ENCODE measurements at places on chromosomes 2 and 18.

- peak; percentile 96 for DNase-seq
Measured at GRCh38 chr18:9102508-9103375, at the start of gene NDUFV2. Gene NDUFV2 (plus strand): TSS chr18:9102699. CDS start chr18:9102744, 45 bp downstream.

DNA sequence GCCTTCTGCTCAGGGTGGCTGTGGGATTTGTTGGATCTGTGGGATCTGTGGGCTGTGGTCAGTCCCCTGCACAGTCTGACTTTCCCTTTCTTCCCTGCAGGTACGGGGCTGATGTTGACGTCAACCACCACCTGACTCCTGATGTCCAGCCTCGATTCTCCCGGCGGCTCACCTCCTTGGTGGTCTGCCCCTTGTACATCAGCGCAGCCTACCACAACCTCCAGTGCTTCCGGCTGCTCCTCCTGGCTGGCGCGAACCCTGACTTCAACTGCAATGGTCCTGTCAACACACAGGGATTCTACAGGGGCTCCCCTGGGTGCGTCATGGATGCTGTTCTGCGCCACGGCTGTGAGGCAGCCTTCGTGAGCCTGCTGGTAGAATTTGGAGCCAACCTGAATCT lies 17.5 kb downstream of the ASB1 start:
- DNase-seq = no peak

- DNase-seq = peak; percentile 44
Measured at GRCh38 chr2:227460070-227460485, 11.9 kb upstream of the AGFG1 start.

GRCh38 chr2:233351423-233351822 lies 2.9 kb upstream of the DGKD start:
- DNase-seq = no peak

DNA sequence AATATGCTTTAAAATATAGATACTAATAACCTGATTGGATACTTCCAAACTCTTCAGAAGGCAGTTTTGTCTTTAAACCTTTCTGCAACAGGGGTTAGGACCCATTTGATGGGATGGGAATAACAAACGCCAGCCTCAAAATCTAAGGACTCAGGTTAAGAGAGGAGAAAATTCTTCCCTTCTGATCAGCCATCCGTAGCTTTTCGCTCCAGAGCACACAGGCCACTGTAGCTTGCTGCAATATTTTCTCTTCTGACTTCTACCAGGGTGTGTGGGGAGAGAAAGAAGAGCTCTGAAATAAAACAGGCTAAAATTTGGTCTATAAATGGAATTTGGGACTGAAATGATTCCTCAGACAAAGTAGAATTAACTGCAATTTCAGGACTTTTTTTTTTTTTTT lies 95.1 kb downstream of the ALPK2 start:
- DNase-seq = no peak

DNA sequence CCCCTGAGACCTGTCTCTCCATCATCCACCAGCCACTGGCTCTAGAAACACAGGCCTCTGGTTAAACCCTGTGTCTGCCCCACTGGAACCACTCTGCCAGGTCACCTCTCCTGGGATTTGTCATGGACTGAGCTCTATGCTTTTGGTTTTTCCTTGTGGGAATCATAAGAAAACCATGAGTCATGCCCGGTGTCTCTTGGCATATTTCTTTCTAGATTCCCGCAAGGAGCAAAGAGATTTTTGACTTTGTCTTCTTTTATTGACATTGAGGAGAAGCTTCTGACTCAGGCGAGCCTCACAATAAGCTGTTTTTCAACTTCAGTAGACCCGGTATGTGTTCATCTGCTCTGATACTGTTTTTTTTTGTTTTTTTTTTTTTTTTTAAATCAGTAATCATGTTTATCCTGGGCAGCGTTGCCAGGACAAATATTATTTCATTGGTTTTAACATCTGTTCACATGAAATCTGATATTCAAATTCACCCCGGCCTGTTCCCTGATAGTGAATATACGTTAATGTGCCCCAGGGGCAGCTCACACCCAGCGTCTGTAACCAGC lies 207.1 kb downstream of the ACKR3 start:
- no peak for DNase-seq

- no peak for DNase-seq
Measured at GRCh38 chr2:75041731-75042600, 83.5 kb downstream of the POLE4 start.

GRCh38 chr2:69465513-69466456 lies 28.6 kb upstream of the NFU1 start:
- no peak for DNase-seq

GRCh38 chr2:213627835-213628460 lies 343.7 kb downstream of the SPAG16 start:
- no peak for DNase-seq

DNA sequence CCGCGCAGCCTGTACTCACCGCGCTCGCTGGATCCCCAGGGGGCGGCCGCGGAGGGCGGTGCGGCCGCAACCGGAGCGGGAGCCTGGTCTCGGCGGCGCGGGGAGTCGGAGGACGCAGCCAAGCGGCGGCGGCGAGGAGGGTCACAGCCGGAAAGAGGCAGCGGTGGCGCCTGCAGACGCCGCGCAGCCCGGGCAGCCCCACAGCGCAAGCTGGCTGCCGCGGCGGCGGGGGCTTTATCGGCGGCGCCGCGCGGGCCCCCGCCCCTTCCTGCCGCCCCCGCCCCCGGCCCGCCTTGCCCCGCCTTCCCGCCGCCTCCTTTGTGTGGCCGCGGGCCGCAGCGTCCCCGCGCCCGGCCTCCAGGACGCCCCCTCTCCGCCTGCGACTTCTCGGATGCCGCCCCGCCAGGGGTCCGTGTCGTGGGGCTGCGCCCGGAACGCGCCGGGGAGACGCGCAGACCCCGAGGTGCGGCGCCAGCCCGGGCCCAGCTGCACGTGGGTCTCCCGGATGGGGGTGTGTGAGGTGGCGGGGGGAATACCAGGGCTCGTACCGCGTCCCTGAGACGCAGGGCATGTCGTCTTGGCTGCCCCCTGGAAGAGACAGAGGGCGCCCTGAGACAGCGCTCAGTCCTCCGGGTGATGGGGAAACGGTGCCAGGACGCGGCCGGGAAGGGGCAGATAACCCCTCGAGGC lies at the start of gene SERPINE2:
Gene SERPINE2 (minus strand): TSS at position 207 of the 690 bp plus-strand sequence. CDS start 37,386 bp downstream, outside the sequence.
- DNase-seq = no peak

DNA sequence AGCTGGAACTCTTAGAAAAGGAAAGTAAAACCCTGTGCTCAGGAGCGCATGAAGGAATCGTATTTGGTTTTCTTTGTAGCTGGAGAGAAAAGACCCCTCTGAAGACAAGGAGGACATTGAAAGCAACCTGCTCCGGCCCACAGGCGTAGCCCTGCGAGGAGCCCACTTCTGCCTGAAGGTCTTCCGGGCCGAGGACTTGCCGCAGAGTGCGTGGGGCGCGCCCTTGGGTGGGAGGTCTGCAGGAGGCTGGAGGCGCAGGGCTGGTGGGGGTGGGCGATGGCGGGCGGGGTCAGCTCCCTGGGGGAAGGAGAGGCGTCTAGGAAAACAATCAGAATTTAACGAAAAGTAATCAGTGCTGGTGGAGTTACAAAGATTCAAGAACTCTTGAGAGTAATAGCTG lies 72.8 kb downstream of the DYSF start:
- no peak for DNase-seq

- no peak for DNase-seq
Measured at GRCh38 chr2:236051351-236051750, 116.8 kb downstream of the GBX2 start.

DNA sequence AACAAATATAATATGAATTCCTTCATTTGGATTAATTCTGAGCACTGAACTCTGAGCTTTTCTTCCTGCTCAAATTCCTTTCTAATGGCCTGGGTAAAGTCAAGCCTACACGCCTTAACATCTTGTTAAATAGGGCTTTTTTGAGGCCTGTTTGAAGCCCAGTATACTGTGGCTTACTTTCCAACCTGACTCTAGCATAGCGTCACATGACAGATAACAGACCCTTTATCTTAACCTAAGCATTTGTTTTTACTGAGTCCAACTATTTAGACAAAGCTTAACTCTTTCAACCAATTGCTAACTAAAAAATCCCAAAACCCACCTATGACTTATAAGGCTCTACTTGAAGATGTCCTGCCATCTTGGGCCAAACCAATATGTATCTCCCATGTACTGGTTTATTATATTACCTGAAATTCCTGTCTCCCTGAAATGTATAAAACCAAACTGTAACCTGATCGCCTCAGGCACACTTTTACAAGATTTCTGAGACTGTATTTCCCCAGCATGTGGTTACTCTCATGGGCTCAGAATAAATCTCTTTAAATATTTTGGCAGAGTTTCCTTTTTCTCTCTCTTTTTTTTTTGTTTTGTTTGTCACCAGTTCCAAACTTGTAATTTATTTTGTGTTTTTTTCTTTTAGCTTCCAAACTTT lies 271.1 kb upstream of the VWC2L start:
- DNase-seq = no peak

GRCh38 chr2:240598311-240598911 lies 11.9 kb downstream of the CAPN10 start:
- no peak for DNase-seq

DNA sequence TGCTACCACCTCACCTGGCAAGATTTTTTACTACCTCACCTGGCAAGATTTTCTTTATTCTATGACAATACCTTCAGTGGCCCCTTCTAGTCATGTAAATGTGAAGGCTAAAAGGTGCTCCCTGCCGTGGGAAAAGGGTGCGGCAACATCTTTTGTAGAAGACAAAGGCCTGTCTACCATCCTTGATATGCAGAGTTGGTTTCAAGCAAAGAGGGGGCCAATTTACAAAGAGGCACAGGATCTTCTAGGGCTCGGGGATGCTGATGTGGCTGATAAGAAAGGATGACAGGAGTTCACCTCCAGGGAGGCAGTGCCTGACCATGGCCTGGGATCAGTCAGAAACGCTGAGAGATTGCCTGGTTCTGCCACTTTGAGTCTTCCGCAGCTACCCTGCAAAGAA lies 165.4 kb upstream of the SLC1A4 start:
- no peak for DNase-seq

DNA sequence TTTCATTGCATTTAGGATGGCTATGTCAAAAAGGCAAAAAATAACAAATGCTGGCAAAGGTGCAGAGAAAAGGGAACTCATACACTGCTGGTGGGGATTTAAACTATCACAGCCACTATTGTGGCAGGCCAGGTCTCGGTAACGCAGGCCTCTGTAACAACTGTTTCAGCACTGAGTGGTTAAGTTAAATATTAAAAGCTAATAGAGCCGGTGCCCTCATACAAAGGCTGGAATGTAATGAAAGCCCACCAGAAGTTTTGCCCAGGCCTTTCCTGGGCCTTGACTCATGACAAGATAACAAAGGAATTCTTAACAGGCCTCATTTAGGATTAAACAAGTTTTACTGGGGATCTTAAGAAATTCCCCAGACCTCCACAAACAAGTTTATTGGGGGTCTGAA lies 10.7 kb downstream of the MERTK start:
- DNase-seq = no peak

DNA sequence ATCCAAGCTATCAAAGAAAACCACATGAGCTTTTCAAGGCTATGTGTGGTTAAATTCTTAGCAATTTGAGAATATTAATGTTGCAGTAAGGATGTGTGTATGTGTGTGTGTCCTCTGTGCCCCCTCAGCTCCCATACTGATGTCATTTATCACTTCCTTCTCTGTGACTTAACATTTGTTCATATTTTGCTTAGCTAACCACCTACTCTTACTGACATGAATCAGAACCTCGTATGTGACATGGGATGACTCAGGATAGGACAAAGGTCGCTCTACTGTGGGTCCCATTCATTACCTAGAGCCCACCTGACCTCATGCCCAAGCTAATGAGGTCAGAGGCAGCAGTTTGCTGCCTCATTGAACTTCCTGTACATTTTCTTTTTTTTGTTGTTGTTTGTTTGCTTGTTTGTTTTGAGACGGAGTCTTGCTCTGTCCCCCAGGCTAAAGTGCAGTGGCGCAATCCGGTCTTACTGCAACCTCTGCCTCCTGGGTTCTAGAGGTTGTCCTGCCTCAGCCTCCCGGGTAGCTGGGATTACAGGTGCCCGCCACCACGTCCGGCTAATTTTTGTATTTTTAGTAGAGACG lies 36.3 kb downstream of the MOGAT1 start:
- DNase-seq = no peak

DNA sequence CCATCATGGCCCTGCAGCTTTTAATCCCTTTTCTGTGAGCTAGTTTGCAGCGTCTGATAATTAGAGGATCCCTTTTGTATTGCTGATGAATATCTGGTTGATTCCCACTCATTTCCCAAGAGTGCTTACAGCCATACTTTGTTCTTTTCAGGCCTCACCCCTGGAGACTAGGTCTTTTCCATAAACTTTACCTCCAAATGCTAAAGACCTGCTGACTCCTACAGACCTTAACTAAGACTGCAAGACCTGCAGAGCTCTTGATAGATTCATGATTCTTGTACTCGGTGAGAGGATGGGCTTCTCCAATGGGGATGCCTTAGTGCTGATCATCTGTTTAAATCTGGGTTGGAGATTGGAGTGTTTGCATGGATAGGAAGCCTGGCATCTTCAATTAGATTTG lies 33.1 kb upstream of the DYNAP start:
- no peak for DNase-seq

GRCh38 chr18:37252854-37253393 lies 312.7 kb downstream of the CELF4 start:
- no peak for DNase-seq

DNA sequence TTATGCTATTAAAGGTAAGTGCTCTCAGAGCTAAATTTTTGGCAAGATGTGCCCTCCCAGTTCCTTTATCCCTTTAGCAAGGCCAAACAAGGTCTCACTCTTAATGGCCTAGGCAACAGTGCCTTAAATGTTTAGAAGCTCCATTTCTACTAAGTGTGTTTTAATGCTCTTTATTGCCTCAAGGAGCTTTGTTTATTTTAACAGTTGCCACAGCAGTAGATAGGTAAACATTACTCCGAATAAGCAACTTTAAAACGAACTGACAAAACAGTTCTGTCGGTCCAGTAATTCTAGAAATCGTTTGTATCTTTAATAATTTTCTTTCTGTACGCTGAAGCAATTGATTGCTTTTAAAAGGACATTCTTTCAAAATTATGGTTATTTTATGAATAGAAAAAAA lies 74.5 kb downstream of the PIEZO2 start:
- DNase-seq = no peak

GRCh38 chr2:206311026-206311425 lies 36.6 kb downstream of the ZDBF2 start:
- DNase-seq = no peak

DNA sequence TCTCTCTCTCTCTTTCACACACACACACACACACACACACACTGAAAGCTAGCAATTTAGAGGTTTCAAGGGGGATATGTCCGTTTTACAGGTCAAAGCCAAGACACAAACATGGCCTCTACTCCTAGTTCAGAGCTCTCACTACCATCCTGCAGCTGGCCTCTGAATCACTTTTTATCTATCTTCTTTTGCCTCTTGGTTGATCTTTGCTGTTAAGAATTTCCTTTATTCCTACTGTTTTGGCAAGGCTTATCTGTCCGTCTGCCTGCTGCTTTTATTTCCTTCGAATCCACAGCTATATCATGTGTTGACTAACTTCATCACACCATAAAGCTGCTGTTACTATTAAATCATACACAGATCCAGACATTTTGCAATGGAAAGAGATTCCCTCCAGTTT lies 543.0 kb downstream of the PLCL1 start:
- no peak for DNase-seq

- DNase-seq = no peak
Measured at GRCh38 chr18:23249348-23249747, 114.1 kb downstream of the CABLES1 start.

- DNase-seq = no peak
Measured at GRCh38 chr2:172226244-172227061, 123.8 kb upstream of the DLX2 start.

Measured in stimulated activated CD4-positive, alpha-beta T cell treated with anti-CD3 and anti-CD28 coated beads, TNF-alpha, amount 100 ng/mL, for 1 hour (primary cell).